ENCODE measurements at places on chromosomes 1 and 21.
A peak's percentile ranks its signal among the peaks of the same experiment; 100 is the strongest.

DNA sequence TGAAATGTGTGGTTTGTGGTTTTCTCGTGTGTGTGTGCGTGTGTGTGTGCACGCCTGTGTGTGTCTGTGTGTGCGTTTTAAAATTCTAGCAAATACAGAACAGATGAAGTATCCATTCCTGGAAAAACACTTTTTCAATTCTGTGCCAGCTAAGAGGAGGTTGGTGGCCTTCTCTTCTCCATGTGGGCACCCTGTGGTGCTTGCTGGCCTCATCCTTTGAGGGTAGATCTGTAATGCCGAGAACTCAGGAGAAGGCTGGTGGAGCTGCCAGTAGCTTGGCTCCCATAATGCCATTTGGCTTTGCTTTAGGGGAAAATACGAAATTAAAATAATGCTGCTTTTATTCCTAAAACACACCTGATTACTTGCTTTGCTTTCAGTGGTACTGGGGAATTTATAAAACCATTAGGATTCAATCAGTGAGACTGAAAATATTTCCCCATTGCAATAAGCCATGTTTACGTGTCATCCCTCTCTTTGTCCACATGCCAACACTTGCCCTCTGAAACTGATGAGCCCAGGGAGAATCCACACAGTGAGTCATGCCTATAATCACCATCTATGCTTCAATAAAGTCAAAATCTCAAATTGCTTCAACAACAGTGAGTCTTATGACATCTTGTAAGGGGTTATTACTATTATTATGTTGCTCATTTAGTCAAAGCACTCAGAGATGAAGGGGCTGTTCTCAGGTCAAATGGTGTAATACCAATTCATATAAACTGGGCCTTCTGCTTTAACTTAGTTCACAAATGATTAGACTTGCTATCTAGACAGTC is 39.2 kb downstream of the ABCA4 start:
- H3K27me3 ChIP-seq = no peaks in the 10 kb centered on the region
- H3K4me3 ChIP-seq = no peak overlapping the region
- H3K27ac ChIP-seq = no peak overlapping the region
- no peaks in the 10 kb centered on the region for H3K36me3 ChIP-seq

- H3K4me1 ChIP-seq = no peaks in the 10 kb centered on the region
- H3K27me3 ChIP-seq = no peaks in the 10 kb centered on the region
- no peak overlapping the region for H3K27ac ChIP-seq
- peak; percentile 45 for DNase-seq
- peaks cover 2% of the 10 kb centered on the region for H3K36me3 ChIP-seq
- no peak overlapping the region for H3K4me3 ChIP-seq
These were observed 33.9 kb upstream of the ASPM start for GRCh38 chr1:197180252-197180878.

GRCh38 chr1:186016856-186017255 is 282.7 kb downstream of the HMCN1 start:
- DNase-seq = no peak
- H3K4me3 ChIP-seq = no peak overlapping the region
- no peaks in the 10 kb centered on the region for H3K36me3 ChIP-seq
- H3K4me1 ChIP-seq = no peaks in the 10 kb centered on the region

GRCh38 chr1:11929849-11930248 is 3.6 kb upstream of the KIAA2013 start:
- no peaks in the 10 kb centered on the region for H3K27me3 ChIP-seq
- no peak overlapping the region for H3K27ac ChIP-seq
- peaks cover 14% of the 10 kb centered on the region for H3K4me1 ChIP-seq
- H3K4me3 ChIP-seq = no peak overlapping the region

DNA sequence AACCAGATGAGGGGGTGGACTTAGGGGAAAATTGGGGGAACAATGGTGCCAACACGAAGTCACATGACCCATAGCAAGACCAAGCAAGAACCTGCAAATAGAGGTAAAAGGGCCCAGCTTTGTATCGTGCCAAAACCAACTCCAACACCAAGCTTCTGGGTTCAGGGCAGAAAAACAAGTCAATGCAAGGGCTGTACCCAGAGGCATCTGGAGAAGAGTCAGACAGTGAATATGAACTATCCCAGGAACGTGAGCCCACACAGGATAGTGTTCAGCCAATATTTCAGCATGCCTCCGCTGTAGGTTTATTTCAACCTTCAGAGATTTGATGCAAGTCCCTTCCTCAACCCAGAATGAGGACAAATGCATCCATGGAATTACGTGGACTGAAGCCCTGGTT is 15.0 kb upstream of the ZMYM6 start:
- no peak overlapping the region for H3K4me3 ChIP-seq
- no peaks in the 10 kb centered on the region for H3K4me1 ChIP-seq
- DNase-seq = no peak
- H3K36me3 ChIP-seq = no peaks in the 10 kb centered on the region

- DNase-seq = no peak
- no peaks in the 10 kb centered on the region for H3K4me1 ChIP-seq
These were observed 105.7 kb downstream of the NME7 start for GRCh38 chr1:169261884-169262283.

- H3K27me3 ChIP-seq = no peaks in the 10 kb centered on the region
- no peak overlapping the region for H3K4me3 ChIP-seq
- no peaks in the 10 kb centered on the region for H3K4me1 ChIP-seq
- H3K36me3 ChIP-seq = no peaks in the 10 kb centered on the region
These were observed 1291.5 kb upstream of the B3GALT2 start for GRCh38 chr1:194477908-194478307.

DNA sequence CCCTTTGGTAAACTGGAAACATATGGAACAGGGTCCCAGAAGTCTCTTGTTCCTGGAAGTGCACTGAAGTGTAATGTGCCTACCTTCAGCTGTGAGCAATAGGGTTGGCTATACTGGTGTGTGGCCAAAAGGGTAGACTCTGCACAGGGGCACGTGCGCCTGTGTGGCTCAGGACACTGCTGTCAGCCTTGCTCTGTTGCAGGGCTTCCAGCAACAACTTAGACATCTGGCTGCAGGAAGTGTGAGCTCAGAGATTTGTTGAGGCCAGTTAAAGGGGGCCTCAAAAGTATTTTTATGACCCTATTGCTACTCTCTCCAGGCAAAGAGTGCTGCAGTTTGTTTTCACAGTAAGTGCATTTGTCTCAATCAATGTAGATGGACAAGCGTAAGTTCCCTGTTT is 7.5 kb downstream of the CTPS1 start:
- peak overlapping the region; percentile 61 for H3K27ac ChIP-seq
- H3K4me1 ChIP-seq = peaks cover 9% of the 10 kb centered on the region
- no peak overlapping the region for H3K4me3 ChIP-seq
- H3K36me3 ChIP-seq = peaks cover 14% of the 10 kb centered on the region

Data from kidney (tissue), 22 donors.